Fibroblast of skin of scalp (primary cell): ENCODE measurements at places on chromosomes 11 and 22.

GRCh38 chr11:125750629-125751028, 4.5 kb downstream of the PATE1 start:
- DNase-seq: no peak

DNA sequence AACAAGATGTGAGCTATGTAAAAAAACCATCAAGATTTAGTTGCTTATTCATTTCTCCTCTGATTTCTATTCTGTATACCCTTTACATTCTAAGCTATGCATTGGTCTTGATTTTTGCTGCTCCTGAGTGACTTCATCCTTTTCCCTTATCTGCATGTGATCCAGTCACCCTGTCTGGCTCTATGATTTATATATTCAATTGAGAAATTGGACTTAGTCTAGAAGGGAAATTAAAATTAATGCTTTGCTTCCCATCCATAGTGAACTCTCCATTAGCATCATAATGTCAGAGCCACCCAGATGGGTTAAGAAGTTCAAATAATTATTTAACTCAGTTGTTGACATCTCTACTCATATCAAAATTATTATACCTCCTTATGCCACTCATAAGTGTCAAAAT, 5.0 kb downstream of the JRKL start:
- DNase-seq: no peak

DNA sequence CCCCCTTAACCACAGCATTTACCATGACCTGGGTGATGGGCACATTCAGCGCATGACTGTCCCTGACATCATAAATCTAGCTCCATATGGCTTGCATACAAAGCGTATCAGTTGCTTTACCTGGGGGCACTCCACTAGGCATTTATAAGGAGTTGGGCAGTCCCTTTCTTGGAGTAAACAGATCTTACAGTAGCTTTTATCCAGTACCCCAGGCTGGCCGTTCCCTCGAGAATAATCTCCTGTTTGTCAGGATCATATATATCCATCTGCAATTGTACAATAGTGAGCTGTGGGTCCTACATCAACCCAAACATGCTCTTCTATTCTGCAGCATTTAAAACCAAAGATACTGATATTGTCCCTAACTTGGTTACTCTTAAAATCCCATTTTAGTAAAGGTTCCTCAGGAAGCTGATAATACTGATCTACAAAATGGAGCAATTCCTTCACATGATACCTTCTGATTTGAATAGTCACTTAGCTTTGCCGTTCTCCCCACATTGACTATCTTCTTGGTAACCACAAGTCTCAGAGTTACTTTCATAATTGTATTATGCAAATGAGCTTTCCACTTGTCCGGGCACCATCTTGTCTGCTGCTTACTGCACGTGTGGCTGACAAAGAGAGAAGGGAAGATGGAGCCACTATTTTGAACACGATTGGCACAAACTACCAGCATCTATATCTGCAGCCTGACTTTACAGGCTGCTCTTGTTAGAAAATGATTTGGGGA, 205.0 kb downstream of the CWF19L2 start:
- no peak for DNase-seq

- no peak for DNase-seq
Measured at GRCh38 chr22:35818897-35819296, 101.2 kb downstream of the APOL5 start.

DNA sequence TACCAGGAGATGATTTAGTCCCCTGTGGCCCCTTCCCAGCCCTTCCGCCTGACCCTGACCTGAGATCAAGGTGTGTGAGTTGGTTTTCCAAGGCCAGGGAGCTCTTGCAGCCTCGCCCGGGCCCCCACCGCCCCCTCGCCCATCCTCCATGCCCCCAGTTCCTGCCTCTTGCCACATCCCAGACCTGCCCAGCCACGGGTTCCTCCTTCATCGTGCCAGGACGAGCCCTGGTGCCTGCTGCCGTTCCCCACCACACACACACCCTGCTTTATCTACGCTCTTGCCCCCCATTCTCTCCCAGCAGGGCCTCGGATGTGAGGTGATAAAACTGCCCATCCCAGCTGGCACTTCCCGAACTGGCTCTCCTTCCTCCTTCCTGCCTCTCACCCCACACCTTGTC, 1.4 kb upstream of the LIF start:
- DNase-seq: no peak

DNA sequence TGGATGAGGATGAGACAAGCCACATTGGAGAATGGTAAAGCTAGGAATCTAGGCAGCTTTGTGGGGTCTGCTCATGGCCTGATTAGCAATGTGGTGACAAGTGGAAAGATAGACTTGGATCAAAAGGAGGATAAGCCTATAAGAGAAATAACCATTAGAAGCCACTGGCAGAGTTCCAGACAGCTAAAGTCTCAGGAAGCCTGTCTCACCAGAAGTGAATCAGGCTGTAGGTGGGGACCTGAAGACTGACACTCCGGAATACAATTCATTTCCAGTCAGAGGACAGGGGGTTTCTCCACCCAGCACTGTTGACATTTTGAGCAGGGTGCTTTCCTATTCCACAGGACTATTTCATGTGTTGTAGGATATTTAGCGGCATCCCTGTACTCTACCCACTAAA, 129.7 kb downstream of the ARHGAP42 start:
- no peak for DNase-seq

GRCh38 chr11:36007127-36007655, 63.3 kb downstream of the LDLRAD3 start:
- no peak for DNase-seq

DNA sequence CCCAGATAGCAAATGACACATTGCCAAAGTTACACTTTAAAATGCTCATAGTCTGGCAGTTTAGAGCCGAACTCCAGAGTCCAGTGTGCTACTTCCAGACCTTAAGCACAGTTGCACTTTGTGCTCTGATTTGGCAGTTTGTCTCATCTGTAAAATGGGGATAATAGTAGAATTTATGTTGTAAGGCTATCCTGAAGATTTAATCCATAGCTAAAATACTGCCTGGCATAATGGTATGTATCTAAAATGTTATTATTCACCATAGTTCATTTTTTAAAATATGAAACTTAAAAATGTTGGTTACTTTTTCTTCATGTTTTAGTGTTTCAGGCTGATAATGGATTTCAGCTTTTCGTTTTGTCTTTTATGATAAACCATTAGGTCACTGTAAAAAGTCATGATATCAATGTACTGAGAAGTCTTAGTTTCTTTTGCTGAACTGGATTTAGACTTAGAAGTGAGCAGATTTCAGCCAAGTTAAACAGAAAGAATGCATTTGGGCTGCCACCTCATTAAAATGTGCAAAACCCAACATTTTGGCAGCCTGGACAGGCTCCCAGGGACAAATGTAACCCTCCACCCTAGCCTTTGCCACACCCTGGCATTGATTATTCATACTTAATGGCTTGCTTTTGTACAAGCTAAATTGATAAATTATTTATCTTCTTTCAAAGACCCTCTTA, 933 bp downstream of the OLFML1 start:
- no peak for DNase-seq

DNA sequence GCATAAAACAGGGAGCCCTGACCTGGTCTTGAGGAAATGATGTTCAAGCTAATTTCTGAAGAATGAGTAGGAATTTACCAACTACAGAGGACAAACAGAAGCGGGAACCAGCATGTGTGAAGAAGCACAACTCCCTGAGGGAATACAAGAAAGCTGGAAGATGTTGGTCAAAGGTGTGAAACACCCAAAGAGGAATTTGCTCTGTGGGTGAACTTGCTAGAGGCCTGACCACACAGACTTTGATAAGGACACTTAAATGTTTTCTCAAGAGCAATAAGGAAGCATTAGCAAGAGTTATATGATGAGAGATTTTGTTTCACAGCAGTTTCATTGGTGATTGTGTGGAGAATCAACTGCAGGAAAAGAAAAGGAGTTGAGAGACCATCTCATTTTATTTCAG, 17.6 kb downstream of the SLC5A12 start:
- no peak for DNase-seq

DNA sequence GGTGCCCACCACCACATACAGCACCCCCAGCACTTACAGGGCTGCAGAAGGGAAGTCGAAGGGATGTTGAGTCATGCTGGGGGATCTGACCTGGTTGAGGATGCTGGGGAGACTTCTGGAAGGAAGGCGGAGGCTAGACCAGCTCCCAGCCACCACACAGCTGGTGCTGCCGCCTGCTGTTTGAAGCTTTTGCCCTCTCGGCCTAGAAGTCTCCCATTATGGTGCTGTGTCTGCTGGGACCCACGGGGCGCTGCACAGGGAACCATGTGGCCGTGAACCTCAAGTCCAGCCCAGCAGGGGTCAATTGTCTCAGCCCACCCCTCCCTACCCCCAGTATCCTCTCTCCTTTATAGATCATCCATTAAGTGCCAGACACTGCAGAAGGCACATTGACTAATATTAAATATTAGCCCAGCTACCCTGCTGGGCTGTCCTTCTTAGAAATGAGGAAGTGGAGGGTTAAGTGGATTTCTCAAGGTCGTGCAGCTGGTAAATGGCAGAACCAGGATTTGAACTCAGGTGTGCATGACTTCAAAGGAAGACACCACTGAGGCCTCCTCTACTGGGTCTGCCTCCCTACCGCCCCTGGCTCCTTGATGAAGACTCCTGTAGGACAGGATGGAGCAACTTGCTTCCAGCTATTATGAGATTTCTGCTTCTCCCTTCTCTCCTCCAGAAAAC, 49.7 kb downstream of the CYTH4 start:
- no peak for DNase-seq

GRCh38 chr11:61866231-61866957, 25.0 kb downstream of the FADS3 start:
- no peak for DNase-seq
